Central memory CD8-positive, alpha-beta T cell (primary cell): ENCODE measurements at places on chromosomes 2 and 18.
A peak's percentile ranks its signal among the peaks of the same experiment; 100 is the strongest.

- H3K4me3 ChIP-seq, result no peak overlapping the region
- H3K27me3 ChIP-seq, result no peaks in the 10 kb centered on the region
- no peaks in the 10 kb centered on the region for H3K4me1 ChIP-seq
- no peak for DNase-seq
- no peaks in the 10 kb centered on the region for H3K36me3 ChIP-seq
Observed at GRCh38 chr2:147082850-147083522, 761.8 kb upstream of the ACVR2A start.

DNA sequence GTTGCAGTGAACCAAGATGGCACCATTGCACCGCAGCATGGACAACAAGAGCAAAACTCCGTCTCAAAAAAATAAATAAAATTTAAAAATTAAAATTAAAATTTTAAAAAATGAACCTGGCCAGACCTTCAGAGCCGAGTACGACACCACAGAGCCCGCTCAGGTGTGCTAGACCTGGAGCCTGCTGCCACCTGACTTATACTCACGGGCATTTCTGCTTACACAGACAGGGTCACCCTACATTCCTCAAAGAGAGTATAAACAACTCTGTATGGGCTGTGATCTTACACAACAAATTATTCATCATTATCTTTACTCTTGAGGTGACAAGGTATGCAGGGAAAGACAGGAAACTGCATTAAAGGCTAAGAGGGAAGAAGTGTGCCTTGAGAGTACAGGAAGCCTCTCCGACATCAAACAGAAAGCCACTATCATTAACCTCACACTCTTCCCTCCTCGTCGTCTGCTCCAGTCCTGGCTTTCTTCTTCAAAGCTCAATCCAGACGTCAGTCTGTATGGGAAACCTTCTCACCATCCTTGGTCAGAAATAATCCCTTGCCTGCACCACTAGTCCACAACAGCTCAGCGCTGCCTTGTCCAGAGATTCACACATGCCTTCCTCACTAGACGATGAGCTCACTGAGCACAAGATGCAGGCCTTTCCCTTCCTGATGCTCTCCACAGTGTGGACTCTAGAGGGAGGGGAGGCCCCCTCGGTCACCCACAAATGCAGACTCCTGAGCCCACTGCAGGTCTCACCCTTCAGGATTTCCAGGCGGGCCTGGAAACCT lies 56.2 kb downstream of the UXS1 start:
- peak overlapping the region; percentile 78 for H3K4me3 ChIP-seq
- H3K27ac ChIP-seq, result peak overlapping the region; percentile 94
- H3K27me3 ChIP-seq, result no peaks in the 10 kb centered on the region

- no peak overlapping the region for H3K27ac ChIP-seq
- no peaks in the 10 kb centered on the region for H3K27me3 ChIP-seq
- no peak for DNase-seq
- H3K4me1 ChIP-seq, result no peaks in the 10 kb centered on the region
- H3K36me3 ChIP-seq, result no peaks in the 10 kb centered on the region
Observed at GRCh38 chr2:124609667-124610066, 584.6 kb downstream of the CNTNAP5 start.

DNA sequence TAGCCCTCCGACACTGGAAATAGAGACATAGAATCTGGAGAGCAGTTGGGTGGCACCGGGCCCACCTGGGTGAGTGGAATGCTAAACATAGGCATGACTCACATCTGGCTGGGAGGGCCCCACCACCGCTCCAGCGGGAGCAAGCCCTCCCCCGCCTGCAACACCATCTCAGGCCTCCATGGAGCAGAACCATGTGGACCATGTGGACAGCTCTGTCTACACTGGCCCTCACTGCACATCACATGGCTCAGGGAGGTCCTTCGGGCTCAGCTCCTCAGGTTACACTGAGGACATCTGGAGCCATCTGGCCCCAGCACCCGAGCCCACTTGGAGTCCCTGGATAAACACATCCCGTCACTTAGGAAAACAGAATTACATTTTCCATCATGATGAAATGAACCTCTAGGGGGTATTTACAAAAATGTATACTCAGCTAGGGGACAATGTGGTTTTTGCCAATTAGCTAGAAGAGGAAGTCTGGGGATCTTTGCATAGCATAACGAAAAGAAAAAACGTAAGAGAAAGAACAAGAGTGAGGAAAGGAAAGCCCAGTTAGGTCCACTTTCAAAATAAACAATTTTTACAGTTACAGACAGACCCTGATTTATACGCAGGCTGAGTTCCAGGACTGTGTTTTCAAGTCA lies 30.7 kb upstream of the MLPH start:
- no peak overlapping the region for H3K4me3 ChIP-seq
- no peaks in the 10 kb centered on the region for H3K27me3 ChIP-seq
- H3K27ac ChIP-seq, result no peak overlapping the region
- no peaks in the 10 kb centered on the region for H3K4me1 ChIP-seq
- H3K36me3 ChIP-seq, result no peaks in the 10 kb centered on the region
- no peak for DNase-seq

DNA sequence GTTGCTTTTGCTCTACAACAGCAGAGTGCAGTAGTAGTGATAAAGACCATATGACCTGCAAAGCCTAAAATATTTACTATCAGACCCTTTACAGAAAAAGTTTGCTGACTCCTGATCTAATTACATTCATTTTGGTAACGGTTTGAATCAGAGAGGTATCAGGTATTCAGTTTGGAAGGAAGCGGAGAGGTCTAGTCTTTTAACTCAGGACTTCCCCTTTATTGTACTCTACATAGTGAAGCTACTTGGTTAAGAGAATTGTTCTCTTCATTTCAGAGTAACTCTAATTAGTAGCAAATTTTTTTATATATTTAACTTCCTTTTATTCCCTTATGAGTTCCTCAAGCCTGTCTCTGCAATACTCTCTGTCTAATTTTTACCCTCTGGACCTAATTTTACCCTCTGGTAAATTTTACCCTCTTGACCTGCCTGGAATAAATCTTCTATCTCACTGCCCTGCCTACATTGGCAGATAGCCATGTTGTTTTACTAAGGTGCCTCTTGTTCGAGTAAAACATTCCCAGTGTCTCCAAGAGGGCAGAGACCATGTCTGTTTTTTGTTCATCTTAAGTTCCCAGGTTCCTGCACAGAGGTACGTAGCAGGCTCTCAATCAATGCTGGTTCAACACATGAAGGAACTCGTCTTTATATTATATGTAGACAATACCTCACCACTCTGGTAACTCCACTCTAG lies 170.6 kb downstream of the DNAH6 start:
- no peak for DNase-seq
- no peaks in the 10 kb centered on the region for H3K27me3 ChIP-seq
- H3K36me3 ChIP-seq, result no peaks in the 10 kb centered on the region
